Stimulated activated CD8-positive, alpha-beta memory T cell treated with anti-CD3 and anti-CD28 coated beads, Interleukin-15, amount 100 ng/mL, for 48 hours (primary cell): ENCODE measurements at places on chromosomes 6 and 20.

DNA sequence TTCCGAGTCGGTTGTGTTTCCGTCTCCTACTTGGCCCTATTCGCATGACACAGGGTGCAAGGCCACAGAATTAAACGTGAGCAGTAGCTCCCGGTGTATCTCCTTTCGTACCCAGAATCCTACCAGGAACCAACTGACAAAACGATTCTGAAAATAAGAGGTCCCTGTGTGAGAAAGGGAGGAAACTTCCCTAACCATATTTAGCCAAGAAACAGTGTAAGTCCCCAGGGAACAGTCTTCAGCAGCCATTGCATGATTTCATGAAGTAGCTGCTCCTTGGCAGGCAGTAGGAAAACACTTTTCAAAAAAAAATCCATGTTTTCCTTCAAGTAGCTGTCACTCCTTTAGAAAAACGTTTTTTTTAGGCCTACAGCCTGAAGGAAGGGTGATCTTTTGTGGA is 46.9 kb downstream of the PDE10A start:
- no peak for DNase-seq

DNA sequence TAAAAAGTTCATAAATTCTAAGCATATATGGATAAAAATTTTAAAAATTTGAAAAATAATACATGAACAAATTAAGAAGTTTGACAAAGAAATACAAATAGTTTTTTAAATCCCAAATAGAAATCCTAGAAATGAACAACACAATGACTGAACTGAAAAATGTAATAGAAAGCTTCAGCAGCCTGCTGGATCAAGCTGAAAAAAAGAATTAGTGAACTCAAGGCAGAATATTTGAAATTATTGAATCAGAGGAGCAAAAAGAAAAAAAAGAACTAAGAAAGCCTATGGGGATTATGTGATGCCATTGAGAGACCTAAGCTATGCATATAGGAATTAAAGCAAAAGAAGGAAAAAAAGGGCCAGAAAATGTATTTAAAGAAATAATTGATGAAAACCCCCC is 39.9 kb upstream of the TFB1M start:
- DNase-seq, result no peak

DNA sequence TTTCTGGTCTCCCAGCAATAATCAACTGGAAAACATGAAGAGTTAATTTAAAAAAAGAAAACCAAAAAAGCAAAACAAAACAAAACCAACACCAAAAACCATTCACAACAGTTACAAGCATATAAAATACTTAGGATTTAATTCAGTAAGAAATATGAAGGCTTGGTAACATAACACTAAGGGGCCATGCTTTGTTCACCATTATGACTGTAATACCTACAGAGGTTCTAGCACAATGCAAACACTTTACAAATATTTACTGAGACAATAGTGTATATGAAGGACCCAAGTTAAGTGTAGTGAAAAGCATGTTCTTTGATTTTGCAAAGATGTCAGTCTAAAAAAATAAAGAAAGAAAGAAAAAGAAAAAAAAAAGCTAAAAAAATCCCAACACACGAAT is 109.8 kb upstream of the EMILIN3 start:
- no peak for DNase-seq

GRCh38 chr20:47524015-47524784 is 22.5 kb downstream of the NCOA3 start:
- DNase-seq, result no peak

GRCh38 chr6:81241126-81242041 is 511.1 kb downstream of the TENT5A start:
- no peak for DNase-seq

- no peak for DNase-seq
Measured at GRCh38 chr6:31713991-31714684, 1.0 kb upstream of the LY6G6D start.

GRCh38 chr6:77626426-77626825 is 26.4 kb upstream of the MEI4 start:
- DNase-seq, result no peak

GRCh38 chr6:113901482-113901881 is 44.3 kb downstream of the MARCKS start:
- no peak for DNase-seq

GRCh38 chr6:19812512-19813119 is 24.6 kb upstream of the ID4 start:
- no peak for DNase-seq

GRCh38 chr6:163926642-163927041 is 512.1 kb downstream of the QKI start:
- no peak for DNase-seq

- DNase-seq, result no peak
Measured at GRCh38 chr6:26400626-26401025, 1.4 kb upstream of the BTN3A1 start.

- no peak for DNase-seq
Measured at GRCh38 chr6:3340894-3341293, 82.1 kb downstream of the PSMG4 start.

- DNase-seq, result no peak
Measured at GRCh38 chr20:17881741-17882064, 86.9 kb downstream of the SNX5 start.

DNA sequence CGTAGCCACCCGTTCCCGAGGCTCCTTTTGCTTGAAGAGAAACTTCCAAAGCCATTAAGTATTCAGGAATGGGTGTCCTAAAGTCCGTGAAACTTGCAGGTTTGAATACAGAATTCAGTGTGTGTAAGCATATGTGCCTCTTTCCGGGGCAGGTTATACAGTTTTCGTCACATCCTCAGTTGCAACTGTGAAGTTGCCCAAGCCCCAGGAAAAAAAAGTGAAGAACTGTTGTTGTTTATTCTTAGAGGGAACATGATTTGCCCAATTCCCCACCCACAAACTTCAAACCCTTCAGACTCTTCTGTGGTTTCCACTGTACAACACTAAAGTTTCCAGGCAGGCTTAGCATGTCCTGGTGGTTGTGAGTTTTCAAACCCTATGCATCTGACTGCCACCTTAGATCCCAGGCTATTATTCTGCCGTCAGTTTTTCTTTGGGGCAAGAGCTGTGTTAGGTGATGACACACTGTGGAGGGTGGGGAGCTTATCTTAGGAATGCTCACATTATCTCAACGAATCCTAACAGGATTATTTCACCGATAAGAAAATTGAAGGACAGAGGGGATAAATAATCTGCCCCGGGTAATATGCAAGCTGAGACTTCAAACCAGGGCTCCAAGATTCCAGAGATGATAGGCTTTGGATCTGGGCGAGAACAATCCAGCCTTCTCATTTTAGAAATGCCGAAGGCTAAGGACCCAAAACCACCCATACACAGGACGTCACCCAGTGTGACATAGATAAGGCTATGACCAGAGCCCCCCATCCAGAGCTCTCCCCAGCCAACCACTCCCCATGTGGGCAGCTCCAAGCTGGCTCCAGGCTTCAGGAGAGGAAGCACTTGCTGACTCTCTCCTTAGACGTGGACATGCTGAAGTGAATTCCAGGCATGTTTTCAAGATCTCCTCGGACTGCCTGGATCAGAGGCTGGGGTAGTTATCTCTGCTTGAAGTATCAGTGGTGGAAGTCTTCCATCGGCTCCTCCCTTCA is 81.7 kb upstream of the AFDN start:
- no peak for DNase-seq
